Tibial artery (tissue), 4 donors: ENCODE measurements at places on chromosomes 7 and 10.

DNA sequence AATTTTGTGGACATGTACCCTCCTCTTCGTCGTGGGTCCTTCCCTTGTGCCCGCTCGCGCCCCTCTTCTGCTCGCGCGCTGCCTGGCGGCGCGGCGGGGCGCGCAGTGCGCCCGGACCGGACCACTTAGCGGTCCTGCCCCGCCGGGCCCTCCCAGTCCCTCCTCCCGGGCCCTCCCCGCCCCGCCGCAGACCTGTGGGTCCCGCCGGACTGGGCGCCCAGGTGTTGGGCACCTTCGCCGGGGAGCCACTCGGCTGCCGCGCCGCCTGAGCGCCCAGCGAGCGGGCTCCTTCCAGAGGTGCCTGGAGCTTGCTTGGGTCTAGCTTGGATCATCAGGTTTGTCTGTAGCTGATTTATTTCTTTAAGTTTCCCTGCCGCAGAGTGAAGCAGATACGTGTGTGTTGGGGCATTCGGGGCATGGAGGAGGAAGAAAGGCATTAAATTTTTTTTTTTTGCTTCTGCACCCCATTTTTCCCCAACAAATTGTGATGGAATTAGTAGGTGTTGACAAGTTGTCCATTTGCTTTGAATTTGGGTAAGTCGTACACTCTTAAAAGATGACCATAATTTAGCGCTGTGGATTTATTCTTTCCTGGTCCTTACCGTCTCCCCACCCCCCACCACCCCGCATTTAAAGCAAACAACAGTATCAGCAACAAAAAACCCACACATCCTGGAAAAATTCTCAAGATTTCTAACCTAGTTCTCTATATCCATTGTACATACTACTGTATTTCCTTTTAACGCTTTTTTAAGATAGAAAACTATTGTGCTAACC lies 905 bp downstream of the C1GALT1 start:
- DNase-seq: no peak

- DNase-seq: no peak
Measured at GRCh38 chr10:126314863-126315493, 73.3 kb downstream of the ADAM12 start.

DNA sequence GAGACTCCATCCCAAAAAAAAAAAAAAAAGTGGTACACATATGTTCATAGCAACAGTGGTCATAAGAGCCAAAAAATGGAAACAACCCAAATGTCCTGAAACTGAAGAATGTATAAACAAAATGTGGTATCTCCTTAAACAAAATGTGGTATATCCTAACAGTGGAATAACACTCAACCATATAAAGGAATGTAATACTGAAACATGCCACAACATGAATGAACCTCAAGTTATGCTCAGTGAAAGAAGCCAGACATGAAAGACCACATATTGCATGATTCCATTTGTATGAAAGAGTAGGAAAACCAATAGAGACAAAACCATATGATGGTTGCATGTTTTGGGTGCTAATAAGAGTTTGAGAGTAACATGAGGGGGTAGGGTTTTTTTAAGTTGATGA lies 3.1 kb downstream of the GJC3 start:
- DNase-seq: no peak

DNA sequence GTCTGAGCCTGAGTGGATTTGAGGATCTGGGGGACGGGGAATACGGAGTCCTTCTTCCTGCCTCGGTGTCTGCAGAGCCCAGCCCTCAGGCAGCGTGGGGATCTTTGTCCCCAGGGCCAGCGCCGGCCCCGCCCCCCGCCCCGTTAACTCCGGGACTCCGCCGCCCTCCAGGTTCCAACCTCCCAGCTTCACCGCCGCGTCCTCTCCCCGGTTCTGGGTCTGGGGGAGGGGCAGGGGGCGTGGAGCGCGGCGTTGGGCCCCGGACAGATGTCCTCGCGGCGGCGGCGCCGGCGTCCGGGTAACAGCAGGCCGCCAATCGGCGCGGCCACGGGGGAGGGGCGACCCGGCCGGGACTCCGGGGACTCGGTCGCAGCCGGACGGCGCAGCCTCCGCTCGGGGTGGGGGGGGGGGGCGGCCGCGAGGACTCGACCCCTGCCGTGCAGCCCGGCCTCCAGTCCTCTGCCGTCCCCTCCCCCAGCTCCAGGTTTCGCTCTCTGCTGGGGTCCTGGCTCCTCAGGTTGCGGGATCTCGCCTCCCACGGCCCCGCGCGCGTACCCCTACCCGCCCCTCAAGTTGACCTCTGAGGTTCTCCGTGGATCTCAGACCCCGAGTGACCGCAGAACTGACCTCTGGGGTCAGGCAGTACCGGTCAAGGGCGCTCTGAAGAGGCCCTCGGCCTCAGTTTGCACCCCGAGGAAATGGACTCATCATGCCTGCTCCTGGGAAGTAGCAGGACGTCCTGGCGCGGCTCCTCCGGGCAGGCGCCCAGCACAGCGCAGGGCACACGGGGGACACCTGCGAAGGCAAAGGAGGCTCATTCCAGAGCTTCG lies 2.3 kb upstream of the ELFN1 start:
- DNase-seq: peak; percentile 13

DNA sequence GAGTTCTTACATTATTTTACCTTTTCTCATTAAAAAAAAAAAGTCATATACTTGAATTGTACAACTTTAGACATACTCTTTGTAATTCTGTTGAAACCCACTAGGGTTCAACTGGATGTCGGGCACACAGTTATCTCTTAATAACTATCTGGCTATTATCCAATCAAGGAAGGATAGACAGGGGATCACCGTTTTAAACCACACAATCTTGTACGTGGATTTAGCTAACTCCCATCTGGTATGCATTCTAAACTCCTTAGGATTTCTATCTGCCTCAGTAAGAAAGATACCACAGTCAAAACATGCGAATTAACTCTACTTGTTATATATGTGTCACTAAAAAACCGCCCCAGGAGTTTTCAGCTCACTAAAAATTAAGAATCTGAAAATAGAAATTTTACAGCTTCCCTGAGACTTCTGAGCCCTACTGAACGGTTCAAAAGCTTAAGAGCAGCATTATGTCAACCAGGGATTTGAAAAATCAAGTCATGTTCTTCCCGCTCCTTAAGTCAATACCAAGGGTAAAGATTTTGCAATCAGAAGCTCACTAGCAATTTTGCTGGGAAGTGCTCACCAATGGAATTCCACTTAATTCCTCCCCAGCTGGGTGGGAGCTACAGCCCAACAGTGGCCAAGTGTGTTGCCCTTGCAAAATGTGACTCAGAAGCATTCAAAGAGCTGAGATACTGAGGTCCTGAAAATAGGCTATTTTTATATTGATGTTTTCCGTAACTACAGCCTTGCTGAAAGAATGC lies 267.0 kb downstream of the FRMD4A start:
- peak; percentile 72 for DNase-seq

DNA sequence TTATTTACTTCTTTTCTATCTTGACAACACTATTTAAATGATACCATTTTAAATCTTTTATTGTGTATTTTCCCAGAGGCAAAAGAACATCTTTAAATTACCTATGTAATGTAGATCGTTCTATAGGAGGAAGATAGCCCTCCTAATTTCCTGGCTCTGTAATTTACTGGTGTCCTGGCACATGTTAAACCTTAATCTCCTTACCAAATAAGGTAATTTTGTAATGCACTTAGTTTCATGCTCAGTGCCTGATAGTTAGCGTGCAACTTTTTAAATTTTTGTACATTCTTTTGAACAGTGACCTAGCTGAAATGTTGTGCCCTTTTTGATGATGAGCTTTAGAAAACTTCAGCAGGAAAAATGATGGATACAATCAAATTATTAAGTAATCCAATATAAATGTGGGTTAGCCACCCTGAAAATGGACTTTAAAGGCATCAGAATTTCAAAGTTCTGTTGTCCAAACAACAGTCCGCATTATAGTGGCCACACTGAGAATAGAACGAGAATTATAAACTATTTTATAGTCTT lies 81.4 kb downstream of the ABCB5 start:
- DNase-seq: no peak

DNA sequence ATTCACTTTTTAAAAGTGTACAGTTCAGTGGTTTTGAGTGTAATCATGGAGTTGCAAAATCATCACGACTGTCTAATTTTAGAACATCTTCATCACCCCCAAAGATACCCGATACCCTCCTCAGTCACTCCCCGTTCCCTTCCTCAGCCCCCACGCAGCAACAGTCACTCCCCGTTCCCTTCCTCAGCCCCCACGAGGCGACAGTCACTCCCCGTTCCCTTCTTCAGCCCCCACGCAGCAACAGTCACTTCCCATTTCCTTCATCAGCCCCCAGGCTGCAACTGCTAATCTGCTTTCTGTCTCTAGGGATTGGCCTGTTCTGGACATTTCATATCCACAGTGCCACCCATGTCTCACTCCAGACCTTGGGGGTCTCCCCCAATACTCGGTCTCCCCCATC lies 161.6 kb upstream of the PPP2R2D start:
- DNase-seq: no peak

GRCh38 chr7:29918850-29919249 lies 70.8 kb downstream of the SCRN1 start:
- no peak for DNase-seq
